Left ventricle myocardium superior (tissue), 1 donor: ENCODE measurements at places on chromosomes 2 and 18. TPM values are rescaled to one million over a fixed set of nuclear protein-coding genes. Genes with fewer than 3 reads are reported as not detected.

Gene CYBRD1
- 55.0 TPM for total RNA-seq

Gene CIB4
- total RNA-seq = not detected

Gene HOXD9
- total RNA-seq = not detected

Gene NEU2
- not detected for total RNA-seq

Gene METTL8
- 8.2 TPM for total RNA-seq

Gene DNAH6
- 0.22 TPM for total RNA-seq

Gene WDFY1
- 12.4 TPM for total RNA-seq

Gene ARHGAP25
- 5.4 TPM for total RNA-seq

Gene SP140
- 0.47 TPM for total RNA-seq

Gene SAG
- not detected for total RNA-seq

Gene KCNE4
- 3.0 TPM for total RNA-seq

Gene STEAP3
- total RNA-seq = 11.8 TPM

Gene CCDC141
- 139 TPM for total RNA-seq

Gene TNS1
- total RNA-seq = 783 TPM

Gene LRRTM4
- 0.69 TPM for total RNA-seq

Gene POTEJ
- not detected for total RNA-seq

Gene SKOR2
- not detected for total RNA-seq

Gene PRSS56
- total RNA-seq = 0.15 TPM

Gene DIPK1C
- 6.3 TPM for total RNA-seq

Gene MYO1B
- total RNA-seq = 16.0 TPM

Gene RAX
- not detected for total RNA-seq

Gene SCYGR4
- not detected for total RNA-seq

Gene UNC80
- not detected for total RNA-seq

Gene GKN1
- not detected for total RNA-seq

Gene CNDP1
- not detected for total RNA-seq

Gene RGPD3
- not detected for total RNA-seq

Gene GALR1
- total RNA-seq = not detected

Gene C2orf15
- total RNA-seq = 0.30 TPM

Gene PMAIP1
- total RNA-seq = 0.20 TPM

Gene CD28
- 0.92 TPM for total RNA-seq

Gene PDE1A
- 16.9 TPM for total RNA-seq

Gene IL36B
- total RNA-seq = not detected

Gene ESPNL
- total RNA-seq = not detected

Gene NEURL3
- not detected for total RNA-seq

Gene LOXL3
- 2.6 TPM for total RNA-seq

Gene DNAH7
- total RNA-seq = 0.25 TPM

Gene TTR
- total RNA-seq = not detected

Gene BMP10
- total RNA-seq = 0.25 TPM

Gene OSR1
- total RNA-seq = 8.0 TPM

Gene DUSP2
- total RNA-seq = 1.9 TPM

Gene POLE4
- total RNA-seq = 37.9 TPM

Gene TUBB8B
- total RNA-seq = not detected

Gene NT5C1B
- total RNA-seq = not detected

Gene CHST9
- total RNA-seq = 7.0 TPM

Gene SESTD1
- 33.7 TPM for total RNA-seq
